ENCODE measurements at places on chromosomes 7 and 10.
A peak's percentile ranks its signal among the peaks of the same experiment; 100 is the strongest.

DNA sequence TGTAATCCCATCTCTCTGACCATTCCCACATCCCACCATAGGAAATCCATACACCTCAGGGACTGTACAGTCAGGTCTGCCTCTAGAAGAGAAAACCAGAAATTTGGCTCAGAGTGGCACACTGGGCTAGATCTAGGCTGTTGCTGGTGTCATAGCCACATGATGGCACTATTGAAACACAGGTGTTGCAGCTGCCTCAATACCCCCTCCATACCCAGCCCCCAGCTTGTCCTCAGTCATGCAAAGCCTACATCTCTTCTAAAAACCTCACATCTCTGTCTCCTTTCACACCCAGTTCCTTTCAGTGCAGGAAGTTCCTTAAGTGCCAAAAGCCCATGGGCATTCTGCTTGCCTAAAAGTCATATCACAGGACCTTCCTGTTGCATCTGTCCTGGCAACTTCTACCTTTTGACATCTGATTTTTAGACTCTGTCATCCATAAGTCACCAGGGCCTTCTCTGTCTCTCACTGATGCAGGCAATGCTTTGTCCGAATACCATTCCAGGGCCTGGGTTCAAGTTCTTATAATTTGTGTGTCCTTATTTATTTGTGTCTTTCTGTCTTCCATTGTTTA, 27.0 kb upstream of the HIBADH start:
- DNase-seq = no peak

- peak; percentile 45 for DNase-seq
These were observed 473 bp downstream of the ADCK2 start for GRCh38 chr7:140673063-140673773.

GRCh38 chr7:157460721-157461120, 123.9 kb downstream of the DNAJB6 start:
- no peak for DNase-seq

GRCh38 chr7:105154084-105154483, 140.1 kb downstream of the KMT2E start:
- no peak for DNase-seq

DNA sequence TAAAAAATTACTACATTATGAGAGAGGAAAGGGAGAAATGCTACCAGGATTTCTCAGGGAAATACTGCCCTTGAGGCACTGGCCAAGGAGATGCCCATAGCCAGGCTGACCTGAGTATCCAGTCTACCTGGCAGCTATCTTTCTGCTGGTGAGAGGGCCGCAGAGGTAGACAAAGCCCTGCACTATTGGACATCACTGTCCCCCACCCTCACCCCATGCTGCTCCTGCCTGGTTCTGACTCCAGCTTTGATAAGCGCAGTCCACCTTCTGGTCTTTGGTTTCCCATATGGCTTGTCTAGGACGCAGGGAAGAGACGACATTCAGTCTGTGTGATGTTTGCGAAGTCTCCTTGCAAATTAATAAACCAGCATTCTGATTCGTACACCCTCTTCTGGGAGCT, 3.7 kb downstream of the ITPRIP start:
- no peak for DNase-seq

DNA sequence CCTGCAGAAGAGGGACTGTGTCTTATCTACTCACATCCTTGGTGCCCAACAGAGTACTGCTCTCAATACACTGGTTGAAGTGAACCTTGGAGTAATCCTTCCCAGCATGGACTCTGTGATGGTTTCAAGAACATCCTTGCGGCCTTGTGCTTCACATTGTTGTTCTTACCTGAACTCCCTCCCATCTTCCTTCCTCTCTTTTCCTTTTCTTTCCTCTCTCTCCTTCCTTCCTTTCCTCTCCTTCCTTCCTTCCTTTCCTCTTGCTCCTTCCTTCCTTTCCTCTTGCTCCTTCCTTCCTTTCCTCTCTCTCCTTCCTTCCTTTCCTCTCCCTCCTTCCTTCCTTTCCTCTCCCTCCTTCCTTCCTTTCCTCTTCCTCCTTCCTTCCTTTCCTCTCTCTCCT, 26.3 kb downstream of the LAMB1 start:
- DNase-seq = no peak

GRCh38 chr10:7184660-7185366, 226.0 kb downstream of the SFMBT2 start:
- no peak for DNase-seq

DNA sequence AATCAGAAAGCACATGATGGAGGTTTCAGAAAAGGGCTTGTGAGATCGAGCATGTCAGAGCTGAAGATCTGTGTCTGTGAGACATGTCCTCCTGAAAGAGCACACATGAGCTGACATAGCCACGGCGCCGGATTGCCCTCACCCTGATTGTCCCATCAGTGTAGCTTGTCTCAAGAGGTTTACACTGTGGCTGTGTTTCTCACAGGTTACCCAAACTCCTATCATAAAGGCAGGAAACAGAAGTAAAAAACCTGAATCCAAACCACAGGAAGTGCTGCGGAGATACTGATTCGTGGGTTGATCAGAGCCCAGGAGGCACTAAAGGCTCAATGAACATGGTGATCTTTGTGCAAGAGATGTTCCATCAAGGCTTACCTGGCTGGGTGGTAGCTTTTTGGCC, 3.9 kb upstream of the ATP6V0E2 start:
- no peak for DNase-seq

- DNase-seq = no peak
These were observed 975.2 kb upstream of the GHITM start for GRCh38 chr10:83164156-83164555.

DNA sequence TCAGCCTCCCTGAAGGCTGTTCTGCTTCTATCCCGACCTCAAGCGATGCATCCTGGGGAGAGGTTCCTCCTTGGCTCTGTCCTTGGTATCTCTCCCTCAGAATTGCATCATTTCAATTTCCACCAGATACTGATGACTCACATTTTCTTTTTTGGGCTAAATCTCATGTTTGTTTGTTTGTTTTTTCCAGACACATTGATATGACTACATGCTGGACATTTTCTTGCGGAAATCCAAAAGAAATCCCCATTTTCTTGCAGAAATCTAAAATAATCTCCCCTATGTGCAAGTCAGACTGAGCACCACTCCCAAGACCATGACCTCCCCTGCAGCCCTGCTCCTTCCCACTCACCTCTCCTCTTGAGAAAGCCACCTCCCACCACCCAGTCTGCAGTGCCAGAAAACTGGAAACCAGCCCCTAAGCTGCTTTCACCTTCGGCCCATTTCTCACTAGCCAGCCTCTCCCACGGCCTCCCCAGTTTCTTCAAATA, 260.2 kb upstream of the PRKCQ start:
- DNase-seq = no peak

DNA sequence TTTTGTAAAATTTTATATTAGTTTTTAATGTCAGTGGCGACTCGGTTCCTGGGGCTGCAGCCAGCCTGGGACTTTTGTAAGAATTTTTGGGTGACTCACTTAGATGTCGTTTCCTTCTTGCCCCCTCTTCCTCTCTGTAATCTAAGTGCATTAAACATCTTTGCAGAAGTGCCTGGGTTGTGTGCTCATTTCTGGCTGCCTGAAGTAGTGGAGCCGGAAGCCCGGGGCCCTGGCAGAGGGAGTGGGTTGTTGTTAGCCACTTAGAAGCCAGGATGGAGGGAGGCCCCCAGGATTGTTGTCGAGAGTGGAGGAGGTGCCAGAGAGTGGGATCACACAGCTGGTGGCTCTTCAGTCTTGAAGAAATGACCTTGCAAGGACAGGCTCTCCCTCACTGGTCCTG, 11.0 kb upstream of the TRIM8 start:
- DNase-seq = no peak

- no peak for DNase-seq
These were observed 55.5 kb downstream of the PIP4K2A start for GRCh38 chr10:22658745-22659410.

DNA sequence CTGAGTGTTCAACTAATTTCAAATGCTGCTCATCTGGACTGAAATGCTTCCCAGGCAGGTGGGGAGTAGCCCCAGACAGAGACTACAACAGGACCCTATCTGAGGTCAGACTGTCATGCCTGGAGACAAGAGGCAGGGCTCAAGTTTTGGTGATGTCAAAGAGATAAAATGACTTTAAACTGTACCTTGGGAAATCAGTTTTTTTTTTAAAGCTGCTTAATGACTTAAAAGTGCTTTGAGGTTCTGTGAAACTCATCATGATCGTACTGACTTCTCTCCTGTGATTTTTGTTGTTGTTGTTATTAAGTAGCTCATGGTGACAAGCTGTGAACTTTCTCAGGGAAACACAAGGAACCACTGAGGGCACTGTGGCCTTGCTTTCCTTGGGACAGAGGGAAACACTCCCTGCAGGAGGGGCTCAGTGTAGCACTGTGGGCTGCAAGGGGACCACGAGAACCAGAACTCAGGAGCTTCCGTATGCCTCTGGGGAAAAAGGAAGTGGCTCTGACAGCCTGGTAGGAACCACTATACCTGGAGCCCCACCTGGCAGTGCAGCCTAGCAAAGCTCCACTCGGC, 9.5 kb downstream of the HIPK2 start:
- DNase-seq = no peak

- no peak for DNase-seq
These were observed 141.4 kb downstream of the VTI1A start for GRCh38 chr10:112588225-112588990.

DNA sequence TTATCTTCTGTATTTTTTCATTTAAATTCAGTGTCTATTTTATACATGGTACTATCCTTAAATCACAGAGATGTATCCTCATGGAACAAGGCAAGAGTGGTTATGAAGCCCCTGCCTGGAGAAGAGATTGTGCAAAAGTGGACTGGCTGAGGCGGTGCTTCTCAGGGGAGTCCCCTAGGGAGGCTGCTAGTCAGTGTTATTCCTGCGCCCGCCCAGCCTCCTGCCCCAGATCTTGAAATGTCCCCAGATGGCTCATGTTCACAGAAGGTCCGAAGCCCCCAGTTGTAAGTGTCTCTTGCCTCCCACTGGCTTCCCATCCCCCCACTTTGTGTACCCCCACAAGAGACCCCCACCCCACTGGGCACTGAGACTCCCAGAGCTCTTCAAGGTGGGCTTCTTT, 366.9 kb downstream of the TNS3 start:
- no peak for DNase-seq

GRCh38 chr7:155282671-155283070, 15.0 kb upstream of the INSIG1 start:
- no peak for DNase-seq

Data from activated T-cell treated with anti-CD3 and anti-CD28 coated beads for 1 hour (primary cell).